ENCODE measurements at places on chromosomes 12 and 14. TPM values are rescaled to one million over a fixed set of nuclear protein-coding genes. Genes with fewer than 3 reads are reported as not detected.

Gene ACSS3
- total RNA-seq: not detected

Gene PCNX4
- total RNA-seq: 27.2 TPM

Gene MAP3K9
- 4.5 TPM for total RNA-seq

Gene B4GALNT1
- 44.0 TPM for total RNA-seq

Gene INHBE
- 0.09 TPM for total RNA-seq

Gene GPRC5D
- not detected for total RNA-seq

Gene FLVCR2
- total RNA-seq: 9.2 TPM

Gene LRP1
- total RNA-seq: 14.7 TPM

Gene GNG2
- total RNA-seq: 3.4 TPM

Gene TMEM229B
- total RNA-seq: 0.19 TPM

Gene NOVA1
- total RNA-seq: 4.7 TPM

Measured in A549 treated with Mapracorat at 1 μM for 4 hours (cell line).